Mesothelial cell of epicardium (in vitro differentiated cells): ENCODE measurements at places on chromosomes 12 and 14.
A peak's percentile ranks its signal among the peaks of the same experiment; 100 is the strongest.

- DNase-seq = no peak
Observed at GRCh38 chr12:70741256-70741655, 104.0 kb upstream of the PTPRB start.

DNA sequence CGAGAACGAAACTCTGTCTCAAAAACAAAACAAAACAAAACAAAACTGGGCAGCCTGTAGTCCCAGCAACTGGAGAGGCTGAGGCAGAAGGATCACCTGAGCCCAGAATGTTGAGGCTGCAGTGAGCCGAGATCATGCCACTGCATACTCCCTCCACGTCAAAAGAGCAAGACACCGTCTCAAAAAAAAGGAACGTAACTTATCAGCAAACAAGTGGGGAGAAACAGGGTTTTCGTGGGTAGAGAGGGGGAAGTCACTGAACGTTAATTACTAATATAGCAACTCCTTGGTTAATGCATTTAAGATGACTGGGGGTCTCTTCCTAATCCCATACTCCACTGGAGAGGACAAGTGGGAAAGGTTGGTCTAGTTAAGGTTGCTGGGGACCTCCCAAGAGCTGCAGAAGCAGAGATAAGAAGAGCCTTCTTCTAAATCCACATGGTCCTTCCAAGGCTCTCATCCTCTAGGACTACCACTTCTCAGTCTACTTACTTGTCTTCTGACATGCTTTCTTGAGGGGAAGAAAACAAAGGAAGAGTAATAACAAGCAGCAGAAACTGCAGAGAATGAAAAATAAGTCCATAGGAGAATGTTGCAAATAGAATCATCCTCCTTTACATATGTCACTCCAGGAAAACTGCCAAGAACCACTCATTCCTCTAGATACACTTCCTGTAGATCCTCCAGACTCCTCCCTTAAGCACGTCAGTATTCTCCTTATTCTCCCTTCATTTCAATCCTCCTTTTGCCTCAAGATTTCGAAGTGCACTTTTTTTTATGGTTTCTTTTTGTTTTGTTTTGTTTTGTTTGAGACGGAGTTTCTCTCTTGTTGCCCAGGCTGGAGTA is 5.8 kb downstream of the NUMB start:
- no peak for DNase-seq

DNA sequence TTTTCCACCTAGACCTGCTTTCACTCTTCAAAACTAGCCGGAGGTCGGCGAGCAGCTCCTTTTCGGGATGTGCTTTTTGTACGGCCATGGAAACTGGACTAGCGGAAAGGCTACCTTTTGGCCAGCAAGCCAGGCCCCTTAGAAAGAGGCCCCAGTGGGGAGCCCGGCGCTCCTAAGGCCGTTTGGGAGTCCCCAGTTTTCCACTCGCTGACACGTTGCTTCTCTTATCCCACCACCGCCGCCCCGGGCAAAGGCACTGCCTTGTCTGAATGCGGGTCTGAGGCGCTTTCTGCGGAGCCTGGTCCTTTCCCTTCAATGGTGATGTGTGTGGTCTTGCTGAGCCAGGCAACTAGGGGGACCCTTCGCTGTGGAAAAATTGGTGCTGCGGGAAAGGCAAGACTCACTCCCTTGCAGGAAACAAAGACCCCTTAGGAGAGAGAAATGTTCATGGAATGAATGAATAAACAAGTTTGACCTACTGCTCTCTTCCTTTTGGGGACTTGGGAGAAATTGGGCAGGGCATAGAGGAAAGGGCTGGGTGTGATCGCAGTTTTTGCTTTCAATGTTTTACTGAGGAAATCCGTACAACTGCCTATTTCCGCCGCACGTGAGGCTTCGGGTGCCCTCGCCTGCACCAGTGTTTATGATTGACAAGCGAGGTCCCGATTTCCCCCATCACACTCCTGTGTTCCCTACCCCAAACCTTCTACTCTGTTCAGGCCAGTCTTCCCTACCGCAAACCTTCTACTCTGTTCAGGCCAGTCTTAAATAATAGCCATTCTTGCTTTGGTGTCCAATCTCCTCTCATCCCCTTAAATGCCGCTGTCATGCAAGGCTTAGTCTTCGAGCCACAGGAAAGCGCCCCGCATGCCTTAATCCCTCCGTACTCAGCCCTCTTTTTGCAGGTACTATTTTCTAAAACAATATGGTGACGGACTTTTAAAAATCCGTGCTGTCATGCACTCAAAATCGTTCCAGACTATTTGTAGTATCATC is 1.0 kb upstream of the SLC38A2 start:
- DNase-seq = peak; percentile 75

DNA sequence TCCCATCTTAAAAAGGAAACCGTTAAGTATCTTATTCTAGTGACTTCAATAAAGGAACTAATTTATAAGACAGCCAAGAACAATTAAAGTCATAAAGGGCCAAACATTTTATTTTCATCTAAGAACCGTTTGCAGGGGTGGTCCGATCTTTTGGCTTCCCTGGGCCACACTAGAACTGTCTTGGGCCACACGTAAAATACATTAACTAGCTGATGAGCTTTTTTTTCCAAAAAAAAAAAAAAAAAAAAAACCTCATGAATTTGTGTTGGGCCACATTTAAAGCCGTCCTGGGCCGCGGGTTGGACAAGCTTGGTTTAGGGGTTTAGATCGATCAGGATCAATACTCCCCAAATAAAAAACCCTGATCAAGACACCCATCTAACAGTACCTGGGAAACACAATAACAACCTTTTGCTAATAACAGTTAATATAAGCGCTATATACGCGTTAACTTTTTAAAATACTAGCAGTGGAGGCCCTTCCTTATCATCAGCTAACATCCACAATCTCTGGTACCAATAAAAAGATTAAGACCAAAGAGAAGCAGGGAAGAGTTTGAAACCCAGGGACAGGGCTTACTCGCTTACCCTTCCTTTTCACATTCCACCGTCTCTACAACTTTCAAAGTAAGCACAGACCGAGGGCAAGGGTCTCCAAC is 1.1 kb downstream of the NAP1L1 start:
- no peak for DNase-seq

DNA sequence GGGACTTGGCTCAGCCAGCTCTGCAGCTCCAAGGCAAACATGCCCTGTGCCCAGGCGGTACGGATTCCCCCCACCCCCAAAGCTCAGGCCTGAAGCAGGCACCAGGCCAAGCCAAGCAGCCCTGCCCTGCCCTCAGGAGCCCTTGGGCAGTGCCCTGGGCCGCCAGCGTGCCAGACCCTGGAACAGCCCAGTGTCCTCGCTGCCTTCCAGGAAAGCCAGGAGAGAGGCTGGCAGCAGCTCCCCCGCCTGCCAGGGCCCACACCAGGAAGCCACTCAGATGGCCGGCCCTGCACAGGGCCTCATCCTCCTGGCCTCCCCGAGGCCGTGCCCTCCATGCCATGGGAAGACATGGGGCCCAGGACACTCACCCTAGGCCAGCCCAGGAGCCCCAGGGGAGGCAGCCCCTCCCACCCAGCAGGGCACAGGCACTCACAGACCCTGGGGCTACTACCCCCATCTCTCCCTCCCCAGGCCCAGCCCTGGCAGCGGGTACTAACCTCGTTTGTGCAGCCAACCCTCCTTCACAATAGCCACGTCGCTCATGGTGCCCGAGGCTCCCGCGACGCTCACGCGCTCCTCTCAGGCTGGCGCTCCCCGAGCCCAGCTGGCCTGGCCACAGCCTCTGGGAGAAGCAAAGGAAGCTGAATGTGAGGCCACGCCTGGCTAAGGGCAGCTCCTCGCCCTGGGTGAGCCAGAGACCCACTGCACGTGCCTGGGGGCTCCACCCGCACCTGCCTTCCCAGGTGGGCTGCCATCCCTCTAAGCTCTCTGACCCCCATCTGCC is 3.3 kb downstream of the AKT1 start:
- DNase-seq = no peak

DNA sequence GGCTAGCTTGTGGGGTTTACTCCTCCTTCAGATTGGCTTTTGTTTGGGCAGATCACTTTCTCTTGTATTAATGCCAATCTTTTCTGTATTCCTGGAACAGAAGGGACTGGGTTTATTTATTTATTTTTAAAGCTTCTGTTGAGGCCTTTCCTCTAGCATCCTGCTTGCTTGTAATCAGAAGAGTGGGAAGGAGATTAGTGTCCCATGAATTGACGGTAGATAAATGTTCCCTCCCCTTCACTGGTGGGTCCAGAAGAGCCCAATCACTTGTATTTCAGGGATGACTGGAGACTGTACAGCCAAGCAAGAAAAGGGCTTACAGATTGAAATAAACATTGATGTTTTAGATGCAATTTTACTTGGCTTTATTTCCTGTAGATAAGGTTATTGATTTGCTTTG is 71.0 kb downstream of the LIN52 start:
- DNase-seq = no peak

DNA sequence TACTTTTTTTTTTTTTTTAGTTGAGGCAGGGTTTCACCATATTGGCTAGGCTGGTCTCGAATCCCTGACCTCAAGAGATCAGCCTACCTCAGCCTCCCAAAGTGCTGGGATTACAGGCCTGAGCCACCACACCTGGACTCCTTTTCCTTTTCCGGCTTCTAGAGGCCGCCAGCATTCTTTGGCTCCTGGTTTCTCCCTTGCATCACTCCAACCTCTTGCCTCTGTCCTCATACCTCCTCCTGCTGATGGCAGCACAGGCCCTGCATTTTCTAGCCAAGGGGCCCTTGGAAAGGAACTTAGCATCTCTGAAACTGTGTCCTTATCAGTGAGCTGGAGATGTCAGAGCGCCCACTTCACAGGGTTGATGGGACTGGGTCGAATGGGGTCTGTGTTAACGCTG is 53.3 kb downstream of the MAP1LC3B2 start:
- no peak for DNase-seq

- no peak for DNase-seq
Observed at GRCh38 chr12:3587402-3588013, 96.5 kb downstream of the PRMT8 start.

- DNase-seq = no peak
Observed at GRCh38 chr14:42110167-42110566, 503.5 kb downstream of the LRFN5 start.

GRCh38 chr14:102131741-102132140 is 8.0 kb upstream of the WDR20 start:
- no peak for DNase-seq

- DNase-seq = no peak
Observed at GRCh38 chr12:3213188-3213587, 136.0 kb downstream of the TSPAN9 start.

DNA sequence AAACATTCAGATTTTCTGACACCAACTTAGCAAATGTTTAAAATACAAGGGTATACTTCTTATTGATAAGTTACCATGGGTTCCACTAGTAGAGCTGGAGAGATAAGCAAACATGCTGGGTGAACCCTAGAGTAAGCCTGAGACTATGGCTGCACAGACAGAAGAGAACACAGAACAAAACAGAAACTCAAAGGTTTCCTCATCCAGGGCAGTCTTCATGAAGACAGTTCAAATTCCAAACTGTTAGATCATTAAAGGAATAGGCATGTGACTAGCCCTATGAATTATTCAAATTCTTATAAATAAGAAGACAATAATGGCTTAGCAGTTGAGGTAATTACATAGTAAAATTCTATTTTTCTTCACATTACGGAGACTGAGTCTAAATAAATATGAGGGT is 28.1 kb downstream of the BTBD7 start:
- DNase-seq = no peak

DNA sequence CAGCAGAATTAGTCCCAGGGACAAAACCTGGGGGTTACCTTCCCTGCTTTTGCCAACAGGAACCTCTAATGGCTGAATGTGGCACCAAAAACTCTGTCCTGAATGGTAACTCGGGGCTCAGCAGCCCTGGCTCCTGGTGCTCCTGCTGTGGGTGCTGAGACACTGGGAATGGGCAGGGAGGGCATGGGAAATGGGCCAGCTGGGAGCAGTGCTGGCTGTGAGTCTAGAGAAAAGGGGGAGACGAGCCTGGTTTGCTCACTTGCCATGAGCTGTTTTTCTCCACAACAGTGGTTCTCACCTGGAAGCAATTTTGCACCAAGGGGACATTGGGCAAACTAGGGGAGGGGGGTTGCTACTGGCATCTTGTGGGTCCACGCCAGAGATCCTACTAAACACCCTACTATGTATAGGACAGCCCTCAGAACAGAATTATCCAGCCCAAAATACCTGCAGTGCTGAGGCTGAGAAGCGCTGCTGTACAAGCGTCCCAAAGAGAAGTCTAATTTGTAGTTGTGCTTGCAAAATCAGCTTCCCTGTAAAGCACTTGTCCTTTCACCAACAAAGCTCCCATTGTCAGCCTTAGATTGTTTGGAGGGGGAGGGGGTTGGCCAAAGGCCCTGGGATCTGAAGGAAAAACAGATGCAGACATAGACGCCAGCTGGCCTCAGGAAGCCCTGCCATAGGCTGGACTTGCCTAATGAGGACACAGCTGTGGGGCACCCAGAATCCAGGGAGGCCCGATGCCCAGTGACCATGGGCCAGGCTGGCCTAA is 3.6 kb downstream of the LRRC74A start:
- no peak for DNase-seq

DNA sequence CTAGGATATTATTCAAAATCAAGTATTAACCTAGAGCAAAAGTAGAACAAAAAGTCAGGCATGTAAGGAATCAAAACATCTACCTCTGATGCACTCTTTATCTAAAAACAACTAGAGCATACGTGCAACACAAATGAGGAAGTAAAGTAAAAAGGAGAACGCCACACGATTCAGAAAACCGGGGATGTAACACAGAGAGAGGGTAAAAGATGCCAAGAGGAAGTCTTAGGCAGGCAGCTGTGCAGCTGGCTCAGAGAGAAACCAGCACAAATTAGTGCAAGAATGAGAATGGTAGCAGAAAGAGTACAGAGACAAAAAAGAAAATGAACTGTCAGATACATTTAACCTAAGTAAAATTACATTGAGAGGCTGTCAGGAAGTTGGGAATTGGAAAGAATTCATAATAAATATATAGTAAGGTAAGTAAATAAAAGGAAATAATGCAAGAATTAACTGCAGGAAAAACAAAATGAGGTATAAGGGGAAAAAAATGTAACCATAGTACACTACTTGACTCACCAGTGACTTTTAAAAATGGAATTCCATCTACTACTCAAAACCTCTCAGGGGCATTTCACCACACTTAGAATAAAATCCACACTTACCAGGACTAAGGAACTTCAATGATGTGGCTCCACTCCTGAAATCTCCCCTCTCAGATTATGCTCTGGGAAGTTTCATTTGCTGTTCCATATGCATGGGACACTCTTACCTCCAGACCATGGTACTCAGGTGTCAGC is 17.1 kb downstream of the BCAT1 start:
- no peak for DNase-seq

- DNase-seq = no peak
Observed at GRCh38 chr14:96673706-96674105, 123.5 kb upstream of the VRK1 start.

DNA sequence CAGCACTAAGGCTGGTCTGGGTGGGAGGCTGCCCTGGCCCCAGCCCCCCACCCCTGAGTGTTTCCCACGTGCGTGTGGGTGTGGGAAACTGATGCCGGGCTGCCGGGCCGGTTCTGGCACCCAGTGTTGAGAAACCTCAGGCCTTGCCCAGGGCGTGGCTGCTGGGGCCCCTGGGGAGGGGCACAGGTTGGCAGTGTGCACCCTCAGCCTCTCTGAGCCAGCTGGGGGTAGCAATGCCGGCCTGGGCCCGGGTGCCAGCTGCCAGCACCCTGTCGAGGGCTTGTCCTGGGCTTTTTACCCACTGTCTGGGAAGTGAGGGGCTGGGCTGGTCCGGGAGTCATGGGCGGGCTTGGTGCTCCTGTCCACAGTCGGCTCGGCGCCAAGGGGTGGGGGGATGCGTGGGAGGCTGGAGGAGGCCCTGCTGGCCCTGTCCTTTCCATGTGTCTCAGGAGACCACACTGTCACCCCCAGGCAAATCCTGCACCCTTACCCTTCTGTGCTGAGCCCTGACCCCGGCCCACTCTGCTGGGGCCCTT is 15.7 kb downstream of the ASPG start:
- DNase-seq = no peak
